ENCODE measurements at places on chromosomes 6 and 20.

GRCh38 chr6:141728330-141728729 lies 404.4 kb upstream of the GJE1 start:
- DNase-seq, result no peak

- DNase-seq, result no peak
Observed at GRCh38 chr20:51768759-51769517, 748 bp upstream of the ATP9A start.

DNA sequence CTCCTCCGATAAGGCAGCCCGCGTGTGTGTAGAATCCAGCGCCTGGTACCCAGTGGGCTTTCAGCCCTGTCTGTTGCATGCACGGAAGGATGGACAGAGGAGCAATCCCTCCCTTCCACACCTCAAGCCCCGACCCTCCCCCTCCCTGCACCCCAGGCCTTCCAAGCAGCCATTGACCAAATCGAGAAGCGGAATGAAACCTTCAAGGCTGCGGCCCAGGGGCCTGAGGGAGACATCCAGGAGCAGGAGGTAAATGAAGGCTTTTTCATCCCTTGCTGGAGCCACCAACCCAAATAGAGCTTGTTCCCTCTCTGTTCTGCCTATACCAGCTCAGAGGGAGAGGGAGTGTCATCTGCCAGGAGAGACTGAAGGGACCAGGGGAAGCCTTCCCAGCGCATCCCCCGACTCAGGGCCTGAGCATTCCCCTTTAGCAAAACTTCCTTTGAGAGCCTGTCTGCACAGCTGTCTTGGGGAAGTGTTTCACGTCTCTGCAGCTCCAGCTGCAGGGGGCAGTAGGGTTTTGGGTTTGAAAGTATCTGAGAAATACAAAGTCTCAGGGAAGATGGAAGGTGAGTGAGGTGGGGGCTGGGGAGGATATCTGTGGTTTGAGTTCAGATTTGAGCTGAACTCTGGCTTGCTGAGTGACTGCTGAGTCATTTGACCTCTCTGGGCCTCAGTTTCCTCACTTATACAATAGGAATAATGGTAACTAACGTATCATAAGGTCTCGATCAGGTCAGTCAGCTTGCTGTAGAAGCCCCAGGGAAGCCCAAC lies 16.1 kb downstream of the FGD2 start:
- DNase-seq, result no peak

DNA sequence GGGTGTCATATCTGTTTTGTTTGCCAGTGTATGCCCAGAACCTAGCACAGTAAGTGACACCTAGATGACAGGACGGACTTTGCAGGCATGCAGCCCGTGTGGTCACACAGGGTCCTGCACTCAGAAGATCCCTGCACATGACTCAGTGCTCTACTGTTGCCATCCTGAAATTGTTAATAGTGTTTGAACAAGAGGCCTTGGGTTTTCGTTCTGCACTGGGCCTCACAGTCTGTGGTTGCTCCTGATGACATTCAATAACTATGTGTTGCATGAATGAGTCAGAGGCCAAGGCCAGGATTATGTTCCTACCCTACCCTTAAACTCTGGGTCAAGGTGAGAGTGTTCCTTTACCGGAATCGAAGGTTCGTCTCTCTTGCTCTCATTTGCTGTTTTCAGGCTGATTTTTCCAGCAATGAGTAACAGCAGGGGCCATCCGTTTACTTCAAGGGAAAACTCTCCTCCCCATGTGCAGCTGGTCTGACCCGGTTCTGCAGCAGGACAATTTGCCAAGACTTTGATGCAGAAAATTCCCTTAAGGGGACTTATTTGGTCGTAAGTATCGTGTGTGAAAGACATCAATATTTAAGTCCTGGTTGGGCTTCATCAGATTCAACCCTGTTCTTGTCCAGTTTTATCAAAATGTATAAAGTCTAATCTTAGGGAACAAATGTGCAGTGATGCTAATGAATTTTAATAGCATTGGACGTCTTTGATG lies 13.0 kb upstream of the PFDN4 start:
- DNase-seq, result no peak

GRCh38 chr20:63568170-63568981 lies 5.7 kb downstream of the HELZ2 start:
- no peak for DNase-seq

GRCh38 chr6:69216127-69216526 lies 580.7 kb downstream of the LMBRD1 start:
- DNase-seq, result no peak

DNA sequence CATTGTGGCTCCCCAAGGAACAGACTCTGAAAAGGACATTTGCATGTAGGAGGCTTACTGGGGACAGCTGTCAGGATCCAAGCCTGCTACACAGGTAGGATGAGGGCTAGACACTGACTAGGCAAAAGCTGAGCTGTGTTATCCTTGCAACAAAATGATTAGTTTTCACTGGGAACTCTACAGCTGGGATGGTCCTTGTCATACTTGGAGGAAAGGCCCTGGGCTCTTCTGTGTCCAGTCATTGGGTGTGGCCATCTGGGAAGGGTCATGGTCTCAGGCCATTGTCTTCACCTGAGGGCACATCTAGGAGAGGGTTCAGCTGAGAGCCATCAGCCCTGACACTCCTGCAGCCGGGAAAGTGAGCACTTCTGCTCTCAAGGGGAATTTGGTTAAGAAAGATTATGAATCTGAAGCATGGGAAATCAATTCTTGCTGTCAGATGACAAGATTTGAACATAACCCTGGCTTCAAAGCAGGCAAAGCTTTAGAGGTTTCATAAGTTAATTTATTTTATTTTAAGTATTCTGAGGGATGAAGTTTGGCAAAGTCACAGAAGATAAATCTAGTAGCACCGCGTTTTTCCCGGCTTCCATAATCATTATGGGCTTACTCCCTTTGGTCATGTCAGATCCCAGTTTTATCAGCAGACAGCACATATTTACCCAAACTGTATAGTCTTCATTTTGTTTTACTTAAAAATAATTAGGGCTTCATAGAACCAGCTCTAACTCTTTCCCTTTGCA lies 78.4 kb upstream of the SLC22A23 start:
- DNase-seq, result no peak
